Peyer's patch (tissue), 4 donors: ENCODE measurements at places on chromosomes 2 and 18. TPM values are rescaled to one million over a fixed set of nuclear protein-coding genes. Genes with fewer than 3 reads are reported as not detected.

FOXI3 gene
- not detected for total RNA-seq

TDRD15 gene
- not detected for total RNA-seq

GALNT13 gene
- 2.7 TPM for total RNA-seq

- H3K27ac ChIP-seq = no peak overlapping the region
- no peaks in the 10 kb centered on the region for H3K27me3 ChIP-seq
- H3K36me3 ChIP-seq = no peaks in the 10 kb centered on the region
- peaks cover 10% of the 10 kb centered on the region for H3K4me1 ChIP-seq
These were observed 42.0 kb downstream of the SP140 start for GRCh38 chr2:230267556-230267955.

GRCh38 chr2:107197594-107198294 is 311.8 kb upstream of the ST6GAL2 start:
- H3K4me1 ChIP-seq = no peaks in the 10 kb centered on the region
- H3K36me3 ChIP-seq = no peaks in the 10 kb centered on the region
- no peak overlapping the region for H3K27ac ChIP-seq
- H3K4me3 ChIP-seq = no peak overlapping the region
- H3K27me3 ChIP-seq = no peaks in the 10 kb centered on the region
- DNase-seq = no peak
